ENCODE measurements at places on chromosomes 16 and 17.

DNA sequence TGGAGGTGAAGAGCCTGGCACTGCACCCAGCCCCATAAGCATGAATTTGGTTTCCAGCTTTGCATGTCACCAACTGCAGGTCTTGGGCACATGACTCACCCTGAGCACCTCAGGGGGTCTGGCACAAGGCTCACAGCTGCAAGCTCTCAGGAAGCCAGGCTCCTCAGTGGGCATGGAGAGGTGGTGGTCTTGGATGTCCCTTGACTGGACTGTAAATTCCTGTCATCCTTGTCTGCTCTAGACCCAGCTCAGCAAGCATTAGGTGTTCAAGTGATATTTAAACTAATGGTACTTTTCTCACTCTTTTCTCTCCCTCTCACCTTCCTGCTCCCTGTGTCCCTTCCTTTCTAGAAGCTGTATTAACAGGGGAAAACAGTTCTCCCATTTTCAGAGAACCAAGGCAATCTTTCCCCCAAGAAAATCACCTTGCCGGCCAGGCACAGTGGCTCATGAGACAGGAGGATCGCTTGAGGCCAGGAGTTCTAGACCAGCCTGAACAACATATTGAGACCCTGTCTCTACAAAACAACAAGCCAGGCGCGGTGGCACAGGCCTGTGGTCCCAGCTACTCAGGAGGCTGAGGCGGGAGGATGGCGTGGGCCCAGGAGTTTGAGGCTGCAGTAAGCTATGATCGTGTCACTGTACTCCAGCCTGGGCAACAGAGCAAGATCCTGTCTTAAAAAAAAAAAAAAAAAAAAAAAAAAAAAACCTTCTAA lies 5.1 kb upstream of the KIFC3 start:
- DNase-seq = no peak

GRCh38 chr17:41896726-41897125 lies 22.0 kb downstream of the ACLY start:
- DNase-seq = no peak

- no peak for DNase-seq
Observed at GRCh38 chr17:68305142-68305541, 13.8 kb downstream of the ARSG start.

DNA sequence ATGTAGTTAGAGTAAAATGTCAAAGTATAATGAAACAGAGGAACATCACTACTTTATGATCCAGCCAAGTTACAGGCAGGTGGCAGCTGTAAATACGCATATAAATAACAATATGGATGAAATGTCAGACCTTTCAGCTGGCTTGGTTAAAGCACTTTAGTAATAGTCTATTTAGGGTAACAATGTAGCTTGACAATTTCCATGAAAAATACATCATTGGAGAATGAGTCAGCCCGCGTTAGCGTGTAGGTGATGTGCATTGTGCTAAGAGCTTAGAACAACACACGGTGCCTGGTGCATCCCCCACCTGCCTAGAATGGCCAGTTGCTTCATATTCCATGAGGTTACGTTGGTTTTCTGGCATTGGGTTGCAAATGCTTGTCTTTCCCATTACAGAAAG lies 119.4 kb downstream of the RBFOX1 start:
- DNase-seq = no peak

DNA sequence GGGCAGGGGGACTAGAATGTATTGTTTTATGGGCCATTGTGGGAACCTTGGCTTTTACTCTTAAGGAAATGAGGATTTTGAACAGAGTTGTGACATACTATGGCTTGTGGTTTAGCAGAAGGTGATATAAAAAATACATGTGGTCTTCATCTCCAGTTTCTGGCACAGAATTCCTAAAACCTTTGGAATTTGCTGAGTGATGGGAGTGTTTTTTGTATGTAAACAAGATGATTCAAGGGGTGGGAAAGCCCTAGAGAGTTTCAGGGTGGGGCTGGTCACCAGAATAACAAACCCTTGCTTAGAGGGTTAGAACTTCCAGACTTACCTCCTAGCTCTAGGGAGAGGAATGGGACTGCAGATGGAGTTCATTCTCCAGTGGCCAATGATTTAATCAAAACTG lies 316.1 kb downstream of the PHKB start:
- no peak for DNase-seq

DNA sequence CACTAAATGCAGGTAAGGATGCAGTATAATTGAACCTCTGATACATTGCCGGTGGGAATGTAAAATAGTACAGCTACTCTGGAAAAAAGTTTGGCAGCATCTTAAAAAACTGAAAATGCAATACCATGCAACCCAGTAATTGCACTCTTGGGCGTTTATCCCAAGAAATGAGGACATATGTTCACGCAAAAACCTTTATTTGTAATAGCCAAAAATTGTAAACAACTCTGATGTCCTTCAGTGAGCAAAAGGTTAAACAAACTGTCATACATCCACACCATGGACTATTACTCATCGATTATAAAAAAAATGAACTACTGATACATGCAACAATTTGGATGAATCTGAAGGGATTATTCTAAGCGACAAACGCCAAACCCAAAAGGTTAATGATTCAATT lies 16.9 kb downstream of the SYNRG start:
- no peak for DNase-seq

DNA sequence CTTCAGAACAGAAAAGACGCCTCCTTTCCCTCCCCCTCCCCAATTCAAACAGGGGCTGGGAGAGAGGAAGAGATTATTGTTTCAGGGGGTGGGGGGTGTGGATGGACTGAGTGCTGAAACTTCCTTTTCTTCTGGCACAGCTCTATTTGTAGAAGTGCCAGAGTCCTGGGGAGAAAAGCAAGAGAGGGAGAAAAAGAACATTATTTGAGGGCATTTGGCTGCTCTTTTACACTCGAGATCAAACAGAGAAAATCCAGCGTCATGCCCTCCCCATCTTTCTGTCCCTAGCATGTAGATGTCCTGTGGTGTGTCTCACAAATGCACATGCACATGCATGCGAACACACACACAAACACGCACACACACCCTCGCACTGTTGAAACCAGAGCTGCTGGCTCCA lies 13.0 kb downstream of the ARL4D start:
- DNase-seq = no peak

GRCh38 chr17:45451131-45451530 lies 18.5 kb upstream of the ARHGAP27 start:
- no peak for DNase-seq

DNA sequence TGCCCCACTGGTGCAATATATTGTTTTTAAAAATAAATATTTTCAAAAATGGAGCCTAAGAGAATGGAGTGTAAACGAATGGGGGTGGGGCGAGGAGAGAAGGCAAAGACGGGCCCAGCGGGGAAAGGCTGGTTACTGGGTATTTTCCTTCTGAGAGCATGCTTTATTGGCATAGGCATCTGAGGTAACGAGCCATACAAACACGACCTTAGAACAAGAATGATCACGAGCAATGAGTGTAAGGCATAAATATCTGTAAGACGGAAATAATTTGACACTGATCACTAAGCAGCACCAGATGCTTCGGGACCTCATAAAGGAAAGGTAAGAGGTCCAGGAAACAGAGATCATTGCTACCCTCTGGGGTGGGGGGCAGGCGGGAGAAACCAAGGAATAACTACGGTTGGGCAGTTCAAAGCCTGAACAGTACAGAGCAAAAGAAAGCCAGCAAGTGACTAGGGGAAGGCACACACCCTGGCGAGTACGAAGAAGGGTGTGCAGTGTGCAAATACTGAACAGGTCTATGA lies 959 bp downstream of the SSH2 start:
- DNase-seq = no peak

- no peak for DNase-seq
Observed at GRCh38 chr17:83181991-83182619, 102.7 kb downstream of the METRNL start.

DNA sequence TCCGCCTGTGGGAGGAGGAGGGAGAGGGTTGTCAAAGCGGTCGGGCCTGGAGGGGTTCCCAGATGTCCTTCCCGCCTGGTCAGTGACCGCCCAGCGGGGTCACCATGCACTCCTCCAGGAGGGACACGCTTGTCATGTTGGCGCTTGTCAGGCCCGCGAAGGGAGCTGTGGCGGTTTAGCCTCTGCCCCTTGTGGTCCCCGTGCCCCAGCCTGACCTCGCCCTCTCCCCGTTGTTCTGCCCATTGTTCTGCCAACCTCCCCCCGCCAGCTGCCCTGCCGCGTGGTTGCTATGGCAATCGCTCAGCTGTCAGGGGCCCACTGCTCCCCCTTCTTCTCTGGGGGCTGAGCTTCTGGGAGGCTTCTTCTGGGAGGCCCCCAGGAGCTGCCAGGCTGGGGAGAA lies 146.4 kb upstream of the CIBAR2 start:
- DNase-seq = no peak
